ENCODE measurements at places on chromosomes 4 and X.

DNA sequence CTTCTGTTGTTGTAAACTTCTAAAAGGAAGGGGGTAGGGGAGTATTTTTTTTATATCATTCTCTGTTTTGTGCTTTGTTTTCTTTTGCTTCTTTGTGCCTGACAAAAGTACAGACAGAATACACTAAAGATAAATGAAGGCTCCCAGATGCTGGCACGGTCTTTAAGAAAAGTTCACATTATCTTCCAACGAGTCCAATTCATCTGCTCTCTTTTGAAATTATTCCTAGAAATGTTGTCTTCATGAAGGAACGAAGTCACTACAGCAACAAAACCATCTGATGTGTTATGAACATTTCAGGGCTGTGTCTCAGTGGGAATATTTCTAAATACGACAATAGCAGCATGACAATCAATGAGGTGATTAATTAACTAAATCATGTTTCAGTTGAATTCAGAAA, 813.8 kb upstream of the HTR2C start:
- no peak for DNase-seq

GRCh38 chr4:4590546-4590945, 48.7 kb upstream of the STX18 start:
- no peak for DNase-seq

DNA sequence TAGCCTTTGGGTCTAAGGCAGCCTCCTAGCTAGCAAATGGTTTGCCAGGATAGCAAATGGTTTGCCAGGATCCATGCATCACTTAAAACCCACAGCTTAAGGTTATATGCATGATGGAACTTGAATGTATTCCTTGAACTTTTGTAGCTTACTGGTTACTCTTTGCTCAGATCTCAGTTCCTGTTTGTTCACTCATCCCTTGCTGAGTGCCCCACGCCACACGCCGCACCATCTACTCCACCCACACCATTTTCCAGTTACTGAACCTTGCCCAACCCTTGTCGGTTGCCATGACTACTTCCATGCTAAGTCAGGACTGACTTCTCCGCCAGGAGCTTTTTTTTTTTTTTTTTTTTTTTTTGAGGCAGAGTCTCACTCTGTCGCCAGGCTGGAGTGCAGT, 29.5 kb upstream of the XIAP start:
- peak; percentile 93 for DNase-seq

GRCh38 chrX:77776659-77777058, 9.4 kb downstream of the ATRX start:
- DNase-seq = no peak

- DNase-seq = no peak
Observed at GRCh38 chr4:13633671-13634070, 6.1 kb upstream of the BOD1L1 start.

DNA sequence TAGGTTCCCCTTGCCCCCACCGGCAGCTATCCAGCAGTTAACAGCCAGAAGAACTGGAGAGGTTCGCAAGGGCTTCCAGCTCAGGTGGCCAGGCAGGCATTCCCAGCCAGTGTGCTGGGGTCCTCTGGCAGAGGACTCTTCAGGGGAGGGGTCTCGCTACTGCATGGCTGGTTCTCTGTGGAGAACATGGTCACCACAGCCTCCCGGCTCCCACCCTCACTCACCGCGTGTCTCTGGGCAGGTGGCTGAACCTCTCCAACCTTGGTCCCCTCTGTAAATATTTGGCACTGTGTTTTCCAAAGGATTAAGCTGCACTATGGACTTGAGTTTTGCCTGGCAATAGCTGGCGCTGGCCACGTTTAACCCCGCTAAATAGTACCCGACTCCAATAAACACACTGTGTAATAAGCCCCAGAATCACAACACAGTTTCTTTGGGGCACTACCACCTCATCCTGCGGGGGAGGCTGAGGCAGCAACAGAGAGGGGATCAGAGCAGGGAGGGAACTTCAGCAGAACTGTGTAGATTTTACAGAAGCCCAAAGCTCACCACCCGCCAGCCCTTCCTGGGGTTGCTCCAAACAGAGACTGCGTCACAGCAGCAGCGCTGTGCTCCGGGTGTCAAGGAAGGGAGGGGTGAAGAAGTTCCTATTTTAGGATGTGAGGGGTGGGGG, 15.2 kb downstream of the BCOR start:
- DNase-seq = peak; percentile 69

DNA sequence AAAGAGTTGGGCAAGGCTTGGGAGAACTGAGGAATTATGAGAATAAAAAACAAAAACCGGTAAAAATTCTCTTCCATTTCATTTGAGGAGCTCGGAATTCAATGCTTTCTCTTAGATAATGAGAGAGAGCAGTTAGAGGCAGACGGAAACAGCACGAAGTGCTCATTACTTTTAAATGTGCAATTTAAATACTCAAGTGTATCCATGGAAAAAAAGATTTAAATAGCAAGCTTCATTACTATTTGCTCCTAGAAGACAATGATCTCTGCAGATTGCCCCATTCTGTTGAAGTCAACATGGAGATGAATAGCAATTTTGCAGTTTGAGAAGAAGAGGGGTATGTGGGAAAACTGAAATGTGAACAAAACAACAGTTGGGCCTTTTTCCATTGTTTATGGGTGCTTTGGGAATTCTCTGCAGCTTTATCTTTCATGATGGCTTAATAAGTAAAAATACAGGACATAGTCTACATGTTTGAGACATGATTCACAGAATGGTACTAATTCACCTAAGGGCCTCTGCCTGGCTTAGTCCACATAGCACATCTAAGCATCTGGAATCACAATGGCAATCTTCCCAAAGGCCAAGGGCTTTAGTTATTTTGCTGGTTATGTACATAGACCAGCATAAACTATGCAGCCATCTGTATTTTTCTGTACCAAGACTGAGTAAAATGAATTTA, 512.7 kb upstream of the FAT1 start:
- DNase-seq = no peak

- peak; percentile 18 for DNase-seq
Observed at GRCh38 chrX:101362757-101363156, 14.2 kb upstream of the TIMM8A start.

- DNase-seq = peak; percentile 12
Observed at GRCh38 chr4:6097581-6097980, 79.3 kb upstream of the C4orf50 start.

- no peak for DNase-seq
Observed at GRCh38 chr4:37690976-37691375, 4.8 kb upstream of the RELL1 start.

DNA sequence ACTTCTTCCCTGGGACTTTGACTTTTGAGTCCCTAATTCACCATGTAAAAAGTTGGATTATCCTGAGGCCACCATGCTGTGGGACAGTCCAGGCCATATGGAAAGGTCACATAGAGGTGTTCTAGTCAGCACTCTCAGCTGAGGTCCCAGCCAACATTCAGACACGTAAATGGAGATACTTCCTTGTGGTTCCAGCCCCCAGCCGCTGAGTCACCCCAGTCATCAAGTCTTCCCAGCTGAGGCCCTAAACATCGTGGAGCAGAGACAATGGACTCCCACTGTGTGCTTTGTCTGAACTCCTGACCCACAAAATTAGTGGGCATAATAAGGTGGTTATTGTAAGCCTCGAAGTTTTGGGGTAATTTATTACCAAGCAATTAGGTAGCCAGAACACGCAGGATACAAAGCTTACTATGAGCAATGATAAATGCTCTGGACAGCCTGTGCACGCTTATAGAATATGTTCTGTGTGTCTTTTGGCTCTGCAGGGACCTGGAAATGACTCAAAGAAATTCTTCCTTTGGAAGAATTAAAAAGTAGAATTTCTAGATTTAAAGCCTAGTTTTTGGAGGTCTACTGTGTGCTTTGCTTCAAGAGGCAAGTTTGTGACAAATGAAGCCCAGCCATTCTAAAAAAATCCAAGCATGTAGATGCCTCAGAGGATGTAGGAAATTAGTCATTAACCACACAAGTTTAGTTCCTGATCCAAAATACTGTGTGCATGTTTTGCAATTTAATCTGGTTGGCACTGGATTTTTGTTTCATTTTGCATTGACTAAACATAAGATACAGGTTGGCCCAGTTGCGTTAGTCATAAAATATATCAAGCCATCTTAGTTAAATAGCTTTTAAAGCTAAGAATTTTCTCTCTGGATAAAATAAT, 33.2 kb upstream of the SLC9A7 start:
- DNase-seq = peak; percentile 88

Data from inflammatory macrophage (primary cell).